Naive thymus-derived CD8-positive, alpha-beta T cell (primary cell): ENCODE measurements at places on chromosomes 16 and 17.
A peak's percentile ranks its signal among the peaks of the same experiment; 100 is the strongest.

DNA sequence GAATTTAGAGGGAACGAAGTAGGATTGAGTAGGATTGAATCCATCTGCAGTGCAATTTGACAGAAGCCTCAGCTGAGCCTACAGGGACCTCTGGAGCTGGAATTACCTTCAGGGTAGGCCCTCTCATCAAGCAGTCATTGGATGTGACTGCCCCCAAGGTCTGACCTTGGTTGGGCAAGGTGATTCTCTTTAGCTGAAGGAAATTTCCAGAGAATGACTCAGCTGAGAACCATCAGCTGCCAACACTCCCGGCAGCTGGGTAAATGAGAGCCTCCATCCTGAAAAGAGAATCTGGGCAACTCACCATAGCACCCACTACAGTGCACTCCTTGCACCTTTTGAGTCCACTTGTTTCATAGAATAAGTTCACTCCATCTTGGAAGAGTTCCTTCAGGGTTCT, 113.5 kb upstream of the MED13 start:
- DNase-seq: no peak

DNA sequence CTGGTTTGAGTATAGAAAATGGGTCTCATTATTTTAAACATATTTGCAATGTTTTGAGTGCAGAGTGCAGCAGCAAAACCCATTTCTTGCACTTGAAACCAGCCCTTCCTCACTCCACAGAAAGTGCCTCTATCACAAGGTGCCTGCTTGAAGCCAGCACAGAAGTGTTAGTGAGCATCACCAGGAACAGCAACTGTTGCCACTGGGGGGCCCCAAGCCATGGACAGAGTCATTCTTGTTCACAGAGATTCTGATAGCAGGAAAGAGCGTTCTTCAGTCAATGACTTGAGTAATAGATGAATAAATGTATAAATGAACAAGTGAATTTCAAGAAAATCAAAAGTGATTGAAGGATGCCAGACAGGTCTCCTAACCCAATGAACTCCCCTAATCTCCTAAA, 45.6 kb downstream of the CHD9NB start:
- no peak for DNase-seq

DNA sequence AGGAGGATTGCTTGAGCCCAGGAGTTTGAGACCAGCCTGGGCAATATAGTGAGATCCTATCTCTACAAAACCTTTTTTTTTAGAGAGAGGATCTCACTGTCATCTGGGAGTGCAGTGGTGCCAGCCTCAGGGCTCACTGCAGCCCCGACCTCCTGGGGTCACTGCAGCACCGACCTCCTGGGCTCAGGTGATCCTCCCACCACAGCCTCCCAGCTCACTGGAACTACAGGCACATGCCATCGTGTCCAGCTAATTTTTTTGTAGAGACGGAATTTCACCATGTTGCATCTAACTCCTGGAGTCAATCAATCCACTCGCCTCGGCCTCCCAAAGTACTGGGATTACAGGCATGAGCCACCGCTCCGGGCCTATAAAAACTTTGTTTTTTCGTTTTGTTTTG, 15.4 kb downstream of the MAPK8IP3 start:
- DNase-seq: no peak

- no peak for DNase-seq
Observed at GRCh38 chr16:11355862-11356261, 10.6 kb downstream of the RMI2 start.

DNA sequence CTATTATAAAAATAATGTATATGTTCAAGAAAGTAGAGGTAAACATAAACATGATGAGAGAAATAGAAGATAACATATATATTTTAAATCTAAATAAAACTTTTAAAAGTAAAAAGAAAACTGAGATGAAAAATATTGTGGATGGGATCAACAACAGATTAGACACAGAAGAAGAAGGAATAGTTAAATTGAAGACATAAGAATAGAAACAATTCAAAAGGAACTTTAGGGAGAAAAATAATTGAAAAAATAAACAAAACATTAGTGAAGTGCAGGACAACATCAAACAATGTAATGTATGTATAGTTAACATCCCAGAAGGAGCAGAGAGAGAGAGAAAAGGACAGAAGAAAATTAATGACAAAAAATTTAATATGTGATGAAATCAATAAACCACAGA, 228.1 kb upstream of the TNRC6C start:
- no peak for DNase-seq

- no peak for DNase-seq
Observed at GRCh38 chr16:56480776-56481467, 29.6 kb downstream of the OGFOD1 start.

- DNase-seq: no peak
Observed at GRCh38 chr17:49889500-49889899, 41.6 kb upstream of the TAC4 start.

- DNase-seq: peak; percentile 20
Observed at GRCh38 chr17:36533935-36534839, 481 bp downstream of the MYO19 start.

DNA sequence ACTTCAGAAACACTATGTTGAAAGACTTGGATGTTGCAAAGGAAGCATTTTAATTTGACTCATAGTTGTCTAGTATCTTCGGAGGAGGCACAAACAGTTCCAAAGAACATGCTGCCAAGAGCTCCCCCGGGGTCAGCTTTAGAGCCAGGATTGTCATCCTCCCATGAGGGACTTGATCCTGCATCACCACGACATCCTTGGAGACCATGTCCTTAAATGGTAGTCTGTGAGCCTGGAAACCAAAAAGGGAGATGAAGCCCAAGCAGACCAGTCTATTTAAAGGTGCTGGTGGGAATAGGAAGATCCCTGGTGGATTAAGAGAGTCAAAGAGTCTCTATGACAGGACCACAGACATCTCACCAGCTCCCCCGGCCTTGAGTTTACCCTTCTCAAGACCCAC, 33.3 kb upstream of the DYNLRB2 start:
- no peak for DNase-seq

DNA sequence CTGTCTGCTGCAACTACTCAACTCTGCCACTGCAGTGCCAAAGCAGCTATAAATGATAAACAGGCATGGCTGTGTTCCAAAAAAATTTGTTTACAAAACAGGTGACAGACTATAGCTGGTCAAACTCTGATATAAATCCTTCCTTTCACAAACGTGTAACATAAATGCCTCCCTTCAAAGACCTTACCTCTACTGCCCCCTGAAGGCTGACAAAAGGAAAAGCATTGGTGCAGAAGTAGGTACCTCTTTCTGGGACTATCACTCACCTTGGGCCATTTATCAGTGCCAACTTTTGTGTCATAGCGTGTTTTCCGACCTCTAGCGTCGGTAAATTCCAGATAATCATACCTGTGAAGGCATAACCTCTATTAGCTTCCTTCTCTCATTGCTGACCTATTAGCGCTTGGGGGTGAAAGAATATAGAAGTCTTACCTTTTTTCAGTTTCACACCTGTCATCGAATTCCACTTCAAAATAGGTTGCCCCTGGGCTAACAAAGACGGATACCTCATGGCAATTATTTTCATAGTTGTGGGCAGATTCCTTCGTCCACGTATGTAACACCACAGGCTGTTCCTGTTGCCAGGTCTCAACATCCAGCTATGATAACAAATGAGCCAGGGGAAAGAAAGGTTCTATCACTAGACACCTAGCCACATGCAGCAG, 67.9 kb downstream of the ZZEF1 start:
- DNase-seq: peak; percentile 7

GRCh38 chr16:58494981-58495520, 4.9 kb upstream of the NDRG4 start:
- DNase-seq: no peak

DNA sequence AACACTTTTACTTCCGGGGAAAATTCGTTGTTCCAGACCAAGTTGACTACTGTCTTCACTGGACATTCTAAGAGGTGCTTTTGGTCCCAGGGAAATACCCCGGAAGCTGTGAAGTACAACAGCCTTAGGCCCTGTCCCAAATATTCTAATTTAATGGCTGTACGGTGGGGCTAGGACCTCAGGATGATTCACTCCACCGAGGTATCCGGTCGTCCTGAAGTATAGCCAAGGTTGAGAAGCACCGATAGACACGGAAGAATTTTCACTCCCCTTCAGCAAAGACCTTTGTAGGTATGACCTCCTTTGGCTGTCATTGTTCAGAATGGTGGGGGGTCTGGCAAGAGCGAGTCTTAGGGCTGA, 34.9 kb upstream of the ARL4D start:
- DNase-seq: no peak

DNA sequence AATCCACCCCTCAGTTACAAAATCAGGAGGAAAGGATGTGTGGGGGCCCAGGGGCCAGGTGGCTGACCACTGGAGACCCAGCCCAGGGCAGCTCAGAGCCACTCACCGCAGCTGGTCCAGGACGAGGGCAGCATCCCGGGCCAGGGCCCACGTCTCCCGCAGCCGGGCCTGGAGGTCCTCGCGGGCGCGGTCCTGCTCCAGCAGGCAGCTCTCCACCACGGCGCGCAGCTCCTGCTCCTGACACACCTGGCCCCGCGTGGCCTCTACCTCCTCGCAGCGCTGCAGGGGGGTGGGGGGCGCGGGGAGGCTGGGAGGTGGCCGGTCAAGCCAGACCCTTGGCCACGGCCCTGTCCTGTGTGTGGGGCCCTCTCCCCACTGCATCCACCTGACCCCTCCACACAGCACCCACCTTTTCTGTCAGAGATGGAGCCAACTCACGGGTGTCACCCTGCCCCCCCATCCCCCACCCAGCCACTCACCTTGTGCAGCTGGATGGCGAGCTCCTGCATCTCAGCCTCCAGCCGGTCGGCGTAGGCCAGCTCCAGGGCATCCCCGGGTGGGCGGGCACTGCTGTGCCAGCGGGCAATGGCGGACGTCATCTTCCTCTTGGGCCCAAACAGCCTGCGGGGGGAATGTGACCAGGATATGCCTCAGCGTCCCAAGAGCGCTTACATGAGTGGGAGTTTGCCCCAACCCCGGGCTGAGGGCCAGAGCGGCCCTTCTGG, 5.1 kb downstream of the NUDT16L1 start:
- DNase-seq: no peak

GRCh38 chr17:76419576-76420260, 33.2 kb downstream of the UBE2O start:
- no peak for DNase-seq

DNA sequence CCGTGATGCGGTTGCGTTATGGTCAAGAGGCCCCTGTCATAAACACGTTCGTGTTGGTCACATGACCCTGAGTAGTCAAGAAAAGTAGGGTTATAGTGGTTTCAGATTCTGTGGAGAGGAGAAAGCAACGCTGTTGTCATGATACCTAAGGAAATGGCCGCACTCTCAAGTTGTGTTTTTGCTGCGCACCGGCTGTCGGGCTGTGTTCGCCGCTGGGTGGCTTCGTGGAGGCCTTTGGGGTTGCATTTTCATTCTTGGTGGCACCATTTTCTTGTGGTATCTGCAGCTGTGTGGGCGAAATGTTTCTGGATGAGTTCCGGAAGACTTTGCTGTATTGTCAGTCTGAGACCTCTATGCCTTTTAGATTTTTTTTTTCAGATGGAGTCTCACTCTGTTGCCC, 35.0 kb downstream of the DEF8 start:
- no peak for DNase-seq

DNA sequence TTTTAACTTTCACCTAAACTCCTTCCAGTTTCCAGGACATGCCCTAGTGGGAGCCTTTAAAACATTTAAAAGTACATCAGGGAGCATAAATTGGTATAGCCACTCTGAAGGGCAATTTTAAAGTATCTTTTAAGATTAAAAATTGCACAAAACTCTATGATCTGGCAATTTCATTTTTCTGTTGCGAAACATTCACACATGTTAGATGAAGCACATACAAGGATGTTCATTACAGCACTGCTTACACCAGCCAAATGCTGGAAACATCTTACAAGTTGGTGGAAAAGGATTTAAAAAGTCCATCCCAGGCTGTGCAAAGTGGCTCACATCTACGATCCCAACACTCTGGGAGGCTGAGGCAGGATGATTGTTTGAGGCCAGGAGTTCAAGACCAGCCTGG, 26.4 kb upstream of the LONP2 start:
- no peak for DNase-seq

DNA sequence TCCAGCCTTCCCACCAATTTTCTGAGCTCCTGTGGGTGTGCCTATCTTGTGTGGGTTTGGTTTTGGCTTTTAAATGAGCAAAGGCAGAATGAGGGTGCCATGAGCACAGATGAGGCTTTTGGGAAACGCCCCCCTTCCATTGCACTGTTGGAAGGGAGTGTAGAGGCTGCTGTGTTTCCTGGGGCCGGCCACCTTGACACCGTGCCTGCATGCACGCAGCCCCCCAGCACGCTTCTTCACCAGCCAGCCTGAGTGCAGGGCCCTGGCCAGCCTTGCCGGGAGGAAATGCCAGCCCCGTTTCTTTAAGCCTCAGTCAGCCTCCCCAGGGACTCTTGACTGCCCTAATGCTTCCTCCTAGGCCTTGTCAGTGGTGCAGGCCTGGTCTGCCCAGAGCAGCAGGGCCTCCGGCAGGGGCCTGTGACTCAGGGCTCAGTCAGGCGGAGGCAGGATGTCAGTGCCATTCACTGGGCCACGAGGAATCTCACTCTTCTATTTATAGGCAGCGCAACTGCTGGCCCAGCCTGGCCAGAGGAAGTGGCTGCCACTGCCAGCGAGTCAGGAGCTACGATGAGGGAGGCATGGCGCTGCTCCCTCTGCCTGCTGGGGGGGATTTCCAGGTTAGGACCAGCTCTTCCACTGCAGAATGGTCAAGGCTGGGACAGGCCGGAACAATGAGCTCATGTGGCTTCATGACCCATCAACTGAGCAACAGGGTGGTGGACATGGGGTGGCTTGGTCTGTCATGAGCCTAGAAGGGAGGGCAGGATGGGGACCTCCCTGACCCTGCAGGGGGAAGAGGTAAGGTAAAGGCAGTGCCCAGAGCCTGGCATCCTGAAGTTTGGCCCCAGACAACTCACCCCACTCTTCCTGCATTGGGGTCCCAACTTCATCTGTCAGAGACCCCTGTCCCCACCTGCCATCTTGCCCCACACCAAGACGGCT, 205.2 kb downstream of the RAB11FIP4 start:
- DNase-seq: no peak
